ENCODE measurements at places on chromosomes 2 and 18.
A peak's percentile ranks its signal among the peaks of the same experiment; 100 is the strongest.

DNA sequence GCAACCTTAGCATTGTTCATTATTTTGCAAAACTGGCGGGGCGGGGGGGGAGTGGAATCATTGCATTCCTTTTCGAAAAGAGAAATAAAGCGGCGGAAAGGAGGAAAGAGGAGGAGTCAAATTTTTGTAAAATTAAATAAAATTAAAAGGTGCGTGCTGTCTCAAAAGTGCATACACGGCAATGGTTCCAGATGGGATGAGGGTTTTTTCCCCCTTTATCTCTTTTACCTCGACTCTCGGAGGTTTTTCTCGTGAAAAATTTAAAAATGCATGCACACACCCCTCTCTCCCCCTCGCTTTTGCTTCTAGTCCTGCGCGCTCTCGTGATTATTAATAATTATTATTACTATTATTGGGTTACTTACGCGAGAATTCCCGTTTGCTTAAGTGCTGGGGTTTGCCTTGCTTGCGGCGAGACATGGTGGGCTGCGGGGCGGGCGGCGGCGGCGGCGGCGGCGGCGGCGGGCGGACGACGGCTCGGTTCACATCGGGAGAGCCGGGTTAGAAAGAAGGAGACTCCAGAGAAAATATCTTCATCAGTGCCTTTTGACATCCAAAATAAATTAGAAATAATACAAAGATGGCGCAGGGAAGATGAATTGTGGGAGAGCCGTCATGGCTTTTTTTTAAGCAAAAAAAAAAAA is 481 bp downstream of the BCL11A start:
- DNase-seq, result no peak

DNA sequence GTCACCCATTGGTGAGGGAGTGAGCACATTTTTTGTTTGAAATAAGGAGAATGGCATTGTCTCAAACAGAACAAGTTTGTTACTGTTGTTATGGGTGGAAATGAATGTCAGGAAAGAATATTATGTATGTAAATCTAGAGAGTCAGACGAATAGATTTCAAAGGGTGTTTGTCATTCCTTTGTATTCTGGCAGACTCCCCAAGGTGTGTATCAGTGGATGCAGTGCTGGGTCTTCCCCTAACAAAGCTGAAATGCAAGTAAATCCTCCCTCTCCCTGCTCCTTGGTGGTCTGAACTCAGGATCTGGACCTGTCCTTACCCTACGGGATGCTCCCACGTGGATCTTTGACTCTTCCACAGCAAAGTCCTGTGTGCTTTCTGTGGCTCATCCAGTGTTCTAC is 139.5 kb upstream of the ZNF516 start:
- no peak for DNase-seq

DNA sequence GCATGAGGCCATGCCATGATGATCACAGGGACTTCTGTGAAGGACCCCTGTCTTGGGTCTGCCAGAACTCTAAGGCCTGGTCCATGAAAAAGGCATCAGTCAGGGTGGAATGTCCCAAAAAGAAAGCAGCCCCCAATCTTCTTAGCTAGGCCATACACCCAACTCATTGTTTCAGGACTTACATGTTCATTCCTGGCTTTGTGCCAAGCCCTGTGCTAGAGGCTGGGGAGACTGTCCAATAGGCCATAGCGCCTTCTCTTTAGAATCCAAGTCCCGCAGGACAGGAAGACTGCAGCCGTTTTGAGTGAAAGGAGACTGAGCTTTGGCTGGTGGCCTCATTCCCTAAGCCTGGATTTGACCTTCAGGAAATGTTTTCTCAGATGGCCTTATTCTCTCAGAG is 247.3 kb downstream of the PRKCE start:
- no peak for DNase-seq

- no peak for DNase-seq
Observed at GRCh38 chr18:9858642-9859041, 27.1 kb upstream of the TXNDC2 start.

DNA sequence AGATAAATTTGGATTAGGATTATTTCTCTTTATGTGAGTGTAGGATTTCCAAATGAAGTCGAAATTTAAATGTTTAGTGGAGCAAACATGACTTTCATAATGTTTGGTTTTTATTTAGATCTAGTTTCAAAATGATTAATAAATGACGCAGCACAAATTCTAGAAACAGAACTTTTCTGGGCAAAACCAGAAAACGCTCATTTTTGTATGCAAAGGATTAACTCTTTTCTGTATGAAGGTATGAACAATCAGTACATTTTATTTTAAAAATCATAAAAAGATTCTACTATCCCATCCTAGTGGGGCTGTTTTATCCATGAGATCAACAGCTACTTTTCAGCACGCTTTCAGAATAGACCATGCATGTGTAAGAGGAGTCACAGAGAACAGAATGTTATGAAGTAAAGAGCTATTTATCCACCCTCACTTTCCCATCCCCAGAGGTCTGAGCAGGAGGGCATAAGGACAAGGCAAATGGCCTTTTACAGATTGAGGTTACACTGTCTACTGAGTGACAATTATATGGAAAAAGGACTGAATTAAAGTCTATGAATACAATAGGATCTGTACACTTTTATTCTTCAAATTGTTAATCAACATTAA is 270.8 kb downstream of the ZEB2 start:
- no peak for DNase-seq

DNA sequence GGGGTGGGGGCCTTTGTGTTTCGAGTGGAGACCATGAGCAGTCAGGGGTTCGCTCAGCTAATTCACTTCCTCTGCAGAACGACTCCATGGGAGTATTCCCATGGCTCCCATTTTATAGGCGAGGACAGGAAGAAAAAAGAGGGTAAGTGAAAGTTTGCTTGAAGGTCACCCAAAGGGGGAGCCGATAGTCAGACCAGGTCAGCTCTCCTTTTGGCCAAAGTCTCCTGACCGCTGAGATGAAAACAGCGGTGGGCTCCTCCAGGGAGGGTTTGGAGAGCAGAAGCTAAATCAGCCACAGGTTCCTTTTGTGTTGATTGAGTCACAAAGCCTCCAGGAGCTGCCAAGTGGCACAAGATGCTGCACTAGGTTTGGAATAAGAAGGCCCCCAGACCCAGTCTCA is 34.1 kb upstream of the CTAGE1 start:
- no peak for DNase-seq

- no peak for DNase-seq
Observed at GRCh38 chr2:229319558-229319957, 48.5 kb upstream of the PID1 start.

DNA sequence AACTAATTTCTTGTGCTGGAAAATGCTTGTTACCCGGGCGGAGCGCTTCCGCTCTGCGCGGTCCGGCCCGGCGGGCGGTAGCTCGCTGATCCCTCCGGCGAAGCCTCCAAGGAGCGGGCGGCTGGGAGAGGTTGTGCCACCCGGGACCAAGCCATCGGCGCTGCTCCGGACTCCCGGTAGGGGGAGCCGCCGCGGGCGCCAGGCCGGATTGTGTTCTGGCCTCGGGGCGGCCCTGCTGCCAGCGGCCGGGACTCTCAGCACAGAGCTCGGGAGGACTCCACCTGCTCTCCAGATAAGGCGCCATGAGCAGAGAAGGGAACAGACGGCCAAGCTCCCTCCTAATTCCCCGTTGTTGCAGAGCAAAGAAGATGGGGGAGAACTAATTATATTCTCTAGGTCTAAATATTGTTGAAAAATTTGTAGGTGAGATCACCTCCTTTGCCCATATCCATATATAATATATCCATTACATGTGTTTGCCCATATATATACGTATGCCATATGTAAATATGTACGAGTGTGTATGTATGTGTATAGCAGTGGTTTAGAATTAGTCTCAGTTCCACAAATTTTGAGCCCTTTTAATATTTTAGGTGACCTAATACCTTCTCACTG is 13.8 kb upstream of the SATB2 start:
- DNase-seq, result no peak

GRCh38 chr2:96147593-96148201 is 2.5 kb upstream of the DUSP2 start:
- no peak for DNase-seq

DNA sequence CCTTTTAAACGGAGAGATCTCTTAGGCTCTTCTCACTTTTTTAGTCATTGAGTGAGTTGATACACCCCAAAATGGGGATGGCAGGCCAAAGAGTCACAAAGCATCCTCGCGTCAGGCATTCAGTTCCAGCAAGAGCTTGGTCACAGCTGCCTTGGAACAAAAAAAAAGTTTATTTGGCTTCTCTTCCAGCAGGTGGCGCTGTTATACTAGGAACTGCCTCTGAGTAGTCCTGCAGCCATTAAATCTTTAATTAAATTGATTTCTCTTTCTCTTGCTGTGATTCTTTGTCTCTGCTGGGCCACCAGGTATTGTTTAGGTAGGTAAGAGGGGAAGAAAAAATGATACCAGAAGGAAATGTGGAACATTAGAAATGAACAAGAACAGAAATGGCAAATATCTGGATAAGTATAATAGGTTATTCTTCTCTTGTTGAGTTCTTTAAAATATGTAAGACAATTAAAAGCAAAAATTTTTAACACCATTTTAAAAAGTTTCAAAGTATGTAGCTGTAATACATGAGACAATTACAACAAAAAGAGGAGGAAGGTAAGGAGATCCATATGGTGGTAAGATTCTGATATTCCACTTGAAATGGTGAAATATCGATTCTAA is 175.1 kb downstream of the GALNT1 start:
- DNase-seq, result peak; percentile 4

DNA sequence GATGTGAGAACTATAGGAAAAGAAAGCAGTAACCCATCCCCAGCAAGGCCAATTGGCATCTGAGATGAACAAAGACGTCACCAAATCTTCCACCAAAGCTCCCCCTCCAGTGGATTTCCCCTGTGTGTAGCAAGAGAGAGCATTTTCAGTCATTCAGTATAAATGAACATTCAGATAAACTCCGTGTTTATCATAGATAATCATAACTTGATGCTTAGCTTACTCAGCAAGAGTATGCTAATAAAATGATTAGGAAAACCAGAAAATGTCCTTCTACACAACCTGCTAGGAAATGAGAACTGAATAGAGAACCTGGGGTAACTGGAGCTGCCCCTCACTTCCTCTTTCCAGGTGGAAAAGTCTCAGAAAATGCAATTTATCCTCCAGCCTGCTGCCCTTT is 198.0 kb upstream of the CCDC150 start:
- DNase-seq, result no peak
